Stimulated activated naive CD4-positive, alpha-beta T cell treated with Interleukin-2 at 50 U/mL for 16 hours (primary cell): ENCODE measurements at places on chromosomes 6 and 20.

DNA sequence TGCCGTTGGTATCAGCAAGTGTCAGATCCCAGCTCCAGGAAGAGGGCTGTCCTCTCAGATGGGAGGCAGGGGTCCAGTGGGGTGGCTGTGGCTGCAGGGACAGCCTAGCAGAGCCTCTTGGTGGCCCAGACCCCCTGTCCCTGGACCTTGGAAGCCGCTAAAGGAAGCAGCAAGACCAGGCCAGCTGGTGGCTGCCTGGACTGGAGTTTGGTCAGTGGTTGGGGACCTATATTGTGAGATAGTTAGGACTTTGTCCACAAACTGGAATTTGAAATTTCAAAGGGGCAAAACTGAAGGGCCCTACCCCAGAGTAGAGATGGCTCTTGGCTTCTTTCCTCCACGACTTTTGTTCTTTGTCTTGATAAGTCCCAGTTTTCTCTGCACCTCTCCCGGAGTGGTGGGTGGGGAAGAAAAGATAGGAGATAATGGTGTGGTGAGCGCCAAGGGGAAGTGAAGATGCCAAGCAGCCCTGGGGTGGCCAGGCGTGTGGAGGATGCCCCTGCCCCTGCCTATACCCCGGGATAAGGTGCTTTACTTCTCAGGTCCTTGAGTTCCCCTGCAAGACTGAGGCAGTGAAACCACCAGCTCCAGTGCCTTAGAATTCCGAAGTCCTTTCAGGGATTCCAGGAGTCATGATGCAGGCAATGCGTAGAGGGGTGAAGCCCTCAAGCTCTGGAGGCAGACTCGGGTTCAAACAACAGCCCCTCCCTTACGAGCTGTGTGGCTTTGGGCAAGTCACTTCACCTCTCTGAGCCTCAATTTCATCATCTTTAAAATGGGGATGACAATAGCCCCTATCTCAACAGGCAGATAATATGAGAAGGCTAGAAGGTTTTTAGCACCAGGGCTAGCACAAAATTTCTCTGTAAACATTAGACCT, 40.2 kb downstream of the HNF4A start:
- DNase-seq, result no peak

- no peak for DNase-seq
These were observed 252.3 kb downstream of the LY86 start for GRCh38 chr6:6840831-6841291.

DNA sequence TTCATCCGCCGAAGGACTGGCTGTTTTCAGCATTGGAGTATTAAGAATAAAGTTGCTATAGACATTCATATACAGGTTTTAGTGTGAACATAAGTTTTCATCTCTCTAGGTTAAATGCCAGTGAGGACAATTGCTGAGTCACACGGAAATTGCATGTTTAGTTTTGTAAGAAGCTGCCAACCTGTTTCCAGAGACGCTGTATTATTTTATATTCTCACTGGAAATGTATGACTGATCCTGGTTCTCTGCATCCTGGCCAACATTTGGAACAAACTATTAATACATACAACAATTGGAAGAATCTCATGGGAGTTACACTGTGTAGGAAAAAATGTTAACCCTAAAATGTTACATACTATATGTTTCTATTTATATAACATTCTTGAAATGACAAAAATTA, 16.7 kb upstream of the TGM6 start:
- DNase-seq, result no peak

DNA sequence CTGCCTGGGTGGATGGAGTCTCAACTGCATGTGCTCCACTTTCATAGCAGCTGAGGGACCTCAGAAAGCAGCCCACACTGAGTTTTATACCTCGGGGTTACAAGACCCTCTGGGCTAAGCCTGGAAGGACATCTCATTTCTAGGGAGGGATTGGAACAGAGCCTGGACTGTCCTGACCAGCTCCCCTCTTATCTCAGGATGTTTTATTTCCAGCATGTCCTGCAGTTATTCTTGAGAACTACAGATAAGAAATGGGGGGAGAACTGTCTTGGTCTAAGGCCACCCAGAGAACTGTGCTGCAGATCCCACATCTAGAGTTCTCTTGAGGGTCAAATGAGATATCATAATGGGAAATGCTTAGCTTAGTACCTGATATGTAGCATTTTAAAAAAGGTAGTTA, 97.3 kb upstream of the CHD6 start:
- no peak for DNase-seq

GRCh38 chr6:89921691-89922090, 27.4 kb downstream of the GJA10 start:
- DNase-seq, result no peak

GRCh38 chr6:34073540-34073939, 72.3 kb downstream of the GRM4 start:
- DNase-seq, result no peak

- DNase-seq, result no peak
These were observed 390.8 kb downstream of the GJA1 start for GRCh38 chr6:121826156-121826810.

DNA sequence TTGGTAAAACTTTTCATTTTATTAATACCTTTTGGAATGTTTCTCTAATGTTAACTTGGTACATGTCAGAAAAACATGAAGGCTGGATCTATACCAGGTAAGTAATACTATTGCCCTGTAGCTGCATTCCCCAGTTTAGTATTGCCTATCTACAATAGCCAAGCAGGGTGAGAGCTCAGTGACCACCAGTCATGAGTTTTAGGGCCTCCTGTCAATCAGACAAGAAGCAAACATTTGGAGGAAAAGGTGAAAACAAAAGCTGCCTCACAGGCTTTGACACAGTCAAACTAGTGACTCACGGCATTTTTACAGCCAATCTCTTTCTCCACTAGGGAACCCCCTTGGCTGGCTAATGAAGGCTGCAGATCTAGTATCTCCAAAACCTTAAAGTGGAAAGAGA, 9.5 kb upstream of the CDC5L start:
- DNase-seq, result no peak

- no peak for DNase-seq
These were observed 24.6 kb upstream of the SERPINB1 start for GRCh38 chr6:2866171-2866846.

- DNase-seq, result no peak
These were observed 177.8 kb downstream of the CDKAL1 start for GRCh38 chr6:20712011-20712410.

DNA sequence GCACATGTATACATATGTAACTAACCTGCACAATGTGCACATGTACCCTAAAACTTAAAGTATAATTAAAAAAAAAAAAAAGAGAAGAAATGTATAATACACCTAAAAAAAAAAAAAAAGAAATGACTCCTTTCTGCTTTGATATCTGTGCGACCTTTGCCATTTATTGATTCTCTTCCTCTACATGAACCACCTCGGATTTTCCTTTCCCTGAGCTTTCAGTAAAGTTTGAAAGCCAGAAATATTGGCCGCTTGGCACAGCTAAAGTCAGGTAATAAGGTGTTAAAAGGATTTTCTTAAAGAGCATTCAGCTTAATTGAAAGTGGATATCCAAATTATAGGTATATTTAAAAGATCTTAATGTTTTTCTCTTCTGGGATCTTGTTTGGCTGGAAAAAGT, 12.6 kb upstream of the ASCC3 start:
- DNase-seq, result no peak

DNA sequence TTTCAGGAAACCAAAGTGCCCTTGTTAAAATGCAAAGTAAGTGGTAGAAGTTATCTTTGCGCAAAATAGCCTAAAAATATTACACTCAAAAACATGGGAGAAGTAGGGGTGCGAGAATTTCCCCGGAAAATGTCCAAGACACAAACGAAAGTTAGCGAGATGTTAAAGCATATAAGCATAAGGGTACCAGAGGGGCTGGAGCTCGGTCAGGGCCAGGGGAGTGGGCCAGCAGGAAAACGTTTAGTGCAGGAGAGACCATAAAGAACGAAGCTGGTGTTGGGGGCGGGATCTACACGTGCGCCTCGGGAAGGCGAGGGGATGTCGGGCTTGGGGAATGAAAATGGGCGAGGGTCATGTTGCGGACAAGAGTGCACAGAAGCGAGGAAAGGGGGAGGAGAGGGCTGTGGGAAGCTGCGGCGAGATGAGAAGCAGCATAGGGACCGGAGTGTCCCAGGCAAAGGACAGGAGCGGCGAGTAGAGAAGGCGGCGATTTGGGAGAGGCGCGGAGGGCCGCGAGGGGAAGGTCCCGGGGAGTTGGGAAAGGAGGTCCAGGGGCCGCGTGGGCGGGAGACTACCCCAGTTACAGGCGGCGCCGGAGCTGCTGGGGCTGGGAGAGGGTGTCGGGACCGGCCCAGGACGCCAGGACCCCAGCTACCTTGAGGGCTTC, 600 bp downstream of the XPO5 start:
- no peak for DNase-seq

GRCh38 chr6:157755746-157756411, 67.2 kb upstream of the SNX9 start:
- peak; percentile 76 for DNase-seq

DNA sequence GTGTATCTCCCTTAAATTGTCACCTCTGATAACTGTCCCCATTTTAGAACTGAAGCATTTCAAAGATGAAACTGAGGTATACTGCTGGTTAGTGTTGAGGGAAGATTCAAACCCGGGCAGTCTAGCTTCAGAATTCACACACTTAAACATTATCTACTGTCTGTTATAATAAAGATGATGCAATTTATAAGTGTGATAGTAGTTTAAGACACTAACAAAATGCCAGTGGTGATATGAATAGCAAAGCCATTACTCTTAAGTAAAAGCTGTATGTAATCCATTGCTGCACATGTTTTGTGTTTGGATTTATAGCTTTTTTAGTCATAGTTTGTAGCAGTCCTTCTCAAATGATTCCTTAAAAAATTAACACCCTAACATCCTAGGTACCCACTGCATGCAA, 19.8 kb downstream of the USP45 start:
- DNase-seq, result no peak

- no peak for DNase-seq
These were observed 82.2 kb downstream of the RIN2 start for GRCh38 chr20:19840111-19840710.

DNA sequence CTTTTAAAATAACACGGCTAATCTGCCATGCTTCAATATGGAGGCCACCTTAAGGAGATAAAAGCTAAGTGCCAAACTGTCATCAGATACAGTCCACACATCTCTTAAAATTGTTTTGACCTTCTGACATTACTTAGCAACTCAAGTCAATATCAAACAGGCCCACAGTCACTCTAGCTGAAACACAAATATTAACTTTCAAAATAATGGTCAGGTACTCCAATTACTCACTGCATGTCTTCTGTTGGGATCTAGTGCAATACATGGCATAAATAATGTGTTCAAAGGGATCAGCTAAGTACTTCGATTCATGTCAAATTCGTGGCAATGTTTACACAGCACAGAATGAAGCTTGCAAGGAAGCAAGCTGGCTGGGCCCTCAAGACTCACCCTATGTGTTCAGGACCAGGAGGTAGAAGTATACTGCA, 133.9 kb upstream of the BEND6 start:
- DNase-seq, result no peak
